Stimulated activated CD8-positive, alpha-beta memory T cell treated with anti-CD3 and anti-CD28 coated beads, Interleukin-4, amount 100 ng/mL, for 1 hour (primary cell): ENCODE measurements at places on chromosomes 13 and 19.

DNA sequence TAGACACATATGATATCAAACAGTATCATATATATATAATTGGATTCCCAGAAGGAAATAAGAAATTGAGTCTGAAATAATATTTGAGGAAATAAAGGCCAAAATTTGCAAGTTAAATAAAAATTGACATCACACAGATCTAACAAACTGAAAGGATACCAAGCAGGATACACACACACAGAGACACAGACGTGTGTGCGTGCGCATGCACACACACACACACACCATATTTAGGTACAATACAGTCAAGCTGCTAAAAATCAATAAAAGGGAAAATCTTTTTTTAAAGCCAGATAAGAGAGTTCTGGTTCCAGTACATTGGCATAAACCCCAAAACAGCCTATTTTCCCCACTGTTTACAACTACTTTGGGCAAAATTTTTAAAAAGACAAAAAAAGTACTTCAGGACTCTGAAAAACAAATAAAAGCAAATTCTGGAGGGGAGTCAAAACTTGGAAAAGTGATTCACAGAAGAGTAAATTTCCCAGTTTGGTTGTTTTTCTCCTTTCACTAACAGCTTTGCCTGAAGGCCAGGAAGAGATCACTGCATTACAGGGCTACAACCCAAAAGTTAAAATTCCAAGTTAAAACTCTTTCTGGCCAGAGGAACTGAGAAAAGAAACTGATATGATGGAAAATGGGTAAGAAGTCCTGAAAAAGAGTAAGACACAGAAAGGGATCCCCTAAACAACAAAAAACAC lies 16.2 kb downstream of the MYCBP2 start:
- no peak for DNase-seq

- DNase-seq = no peak
Observed at GRCh38 chr13:93254775-93255174, 28.2 kb downstream of the GPC6 start.

DNA sequence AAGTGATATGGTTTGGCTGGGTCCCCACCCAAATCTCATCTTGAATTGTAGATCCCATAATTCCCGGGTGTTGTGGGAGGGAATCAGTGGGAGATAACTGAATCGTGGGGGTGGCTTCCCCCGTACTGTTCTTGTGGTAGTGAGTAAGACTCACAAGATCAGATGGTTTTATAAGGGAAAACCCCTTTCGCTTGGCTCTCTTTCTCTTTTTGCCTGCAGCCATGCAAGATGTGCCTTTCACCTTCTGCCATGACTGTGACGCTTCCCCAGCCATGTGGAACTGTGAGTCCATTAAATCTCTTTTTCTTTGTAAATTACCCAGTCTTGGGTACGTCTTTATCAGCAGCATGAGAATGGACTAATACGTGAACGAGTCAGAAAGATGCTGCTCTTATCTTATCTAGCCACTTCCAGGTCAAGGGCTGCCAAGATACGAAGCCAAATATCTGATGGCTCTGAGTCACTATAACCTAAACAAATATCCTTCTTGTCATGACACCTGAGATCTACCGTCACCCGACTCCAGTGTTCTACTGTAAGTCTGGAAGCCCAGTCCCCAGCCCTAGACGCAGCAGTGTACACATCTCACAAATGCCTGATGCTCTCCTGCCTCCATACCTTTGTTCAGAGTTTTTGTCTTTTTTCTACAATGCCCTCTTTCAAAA lies 45.9 kb downstream of the SLC15A1 start:
- DNase-seq = no peak

GRCh38 chr19:17332677-17333581 lies 1.7 kb downstream of the ANO8 start:
- DNase-seq = no peak

GRCh38 chr13:46087481-46087880 lies 17.4 kb downstream of the CPB2 start:
- DNase-seq = no peak

DNA sequence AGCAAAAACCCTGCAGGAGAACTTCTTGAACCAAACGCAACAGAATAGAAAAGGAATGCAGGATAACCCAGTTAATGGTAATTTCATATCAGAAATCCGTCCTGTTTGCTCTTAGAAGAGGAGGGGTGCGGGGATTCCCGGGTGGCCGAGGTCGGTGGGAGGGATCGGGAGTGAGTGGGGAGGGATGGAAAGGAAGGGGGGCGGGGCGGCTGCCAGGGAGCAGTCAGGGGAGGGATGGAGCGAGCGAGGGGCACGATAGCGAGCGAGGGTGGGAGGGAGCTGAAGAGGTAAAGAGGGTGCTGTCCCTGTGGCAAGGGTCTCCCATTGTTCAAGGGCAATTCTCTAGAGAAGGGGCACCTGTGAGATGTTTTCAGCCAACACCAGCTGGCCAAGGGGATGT lies 26.5 kb downstream of the CD177 start:
- DNase-seq = no peak

DNA sequence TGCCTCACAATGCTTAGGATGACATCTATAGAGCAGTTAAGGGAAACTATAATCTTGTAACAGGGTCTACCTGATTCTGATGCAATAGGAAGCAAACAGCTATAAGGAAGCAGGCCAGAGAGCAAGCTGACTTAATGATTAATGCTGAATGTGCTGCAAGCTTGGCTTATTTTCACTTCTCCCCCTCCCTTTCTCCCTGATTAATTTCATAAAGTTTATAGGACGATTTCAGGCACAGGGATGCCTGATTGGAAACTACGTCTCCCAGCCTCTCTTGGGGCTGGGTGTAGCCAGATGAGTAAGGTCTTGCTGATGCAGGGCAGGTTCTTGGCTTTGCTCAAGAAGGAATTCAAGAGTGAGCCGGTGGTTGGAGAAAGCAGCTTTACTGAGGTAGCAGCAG lies 82.8 kb upstream of the MRI1 start:
- DNase-seq = no peak

DNA sequence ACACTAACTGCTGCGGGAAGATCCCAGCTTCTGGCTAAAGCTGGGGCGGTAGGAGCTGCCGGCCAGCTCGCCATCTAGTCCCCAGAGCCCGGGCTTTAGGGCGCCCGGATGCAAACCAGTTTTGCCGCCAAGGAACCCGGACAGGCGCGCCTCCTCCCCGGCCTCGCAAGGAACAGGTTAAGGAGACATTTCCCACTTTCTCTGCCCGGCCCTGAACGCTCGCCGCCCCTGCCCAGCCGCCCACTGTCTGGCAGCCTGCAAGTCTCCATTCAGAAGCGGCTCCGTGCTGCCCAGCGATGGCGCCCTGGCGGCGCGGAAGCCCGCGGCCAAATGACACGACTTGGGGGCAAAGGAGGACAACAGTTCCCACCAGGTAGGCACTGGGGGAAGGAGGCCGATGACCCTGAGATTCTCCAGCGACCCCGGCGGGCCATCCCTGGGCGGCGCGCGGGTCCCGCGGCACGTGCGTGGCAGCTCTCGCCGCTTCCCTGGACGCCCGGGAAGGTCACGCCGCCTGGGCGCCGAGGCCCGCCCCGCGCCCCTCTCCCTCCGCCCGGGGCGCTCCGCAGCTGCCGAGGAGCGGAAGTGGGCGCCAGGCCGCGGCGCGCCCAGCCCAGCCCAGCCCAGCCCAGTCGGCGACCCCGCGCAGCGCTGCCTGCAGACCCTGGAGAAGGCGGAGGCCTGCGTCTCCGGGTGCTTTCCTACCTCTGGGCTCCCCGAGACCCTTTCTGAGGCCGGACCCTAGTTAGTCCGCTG lies 42.2 kb upstream of the HNRNPA1L2 start:
- no peak for DNase-seq

GRCh38 chr13:100796463-100796862 lies 121.9 kb upstream of the TMTC4 start:
- DNase-seq = no peak

- DNase-seq = no peak
Observed at GRCh38 chr13:110697842-110698241, 8.1 kb downstream of the CARS2 start.

DNA sequence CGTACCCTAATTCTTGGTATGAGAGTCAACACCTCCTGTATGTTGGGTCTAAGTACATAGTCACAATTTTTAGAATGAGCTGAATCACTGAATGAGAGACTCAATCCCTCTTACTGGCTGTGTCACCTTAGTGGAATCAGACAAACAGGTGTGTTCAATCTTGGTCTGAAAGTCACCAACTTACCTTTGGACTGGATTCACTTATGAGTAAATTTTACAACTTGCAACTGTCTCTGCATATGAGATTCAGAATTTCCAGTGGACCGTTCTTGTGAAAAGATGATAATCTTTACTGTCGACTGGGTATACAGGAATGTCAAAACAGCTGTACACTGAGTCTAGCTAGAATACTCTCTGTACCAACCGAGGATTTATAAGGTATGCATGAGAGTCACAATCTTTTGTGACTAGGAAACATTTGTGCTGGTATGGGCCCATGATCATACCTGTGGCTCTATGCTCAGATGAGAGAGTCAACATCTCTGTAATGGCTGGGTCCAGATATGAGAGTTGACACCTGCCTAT lies 5.9 kb upstream of the ZNF91 start:
- DNase-seq = no peak

- DNase-seq = no peak
Observed at GRCh38 chr19:16035601-16036297, 40.5 kb upstream of the TPM4 start.

GRCh38 chr19:10010247-10010691 lies at the start of gene COL5A3:
Gene COL5A3, minus strand, starts transcription at chr19:10010504. Its CDS starts 119 bp downstream, at chr19:10010385.
- DNase-seq = no peak

DNA sequence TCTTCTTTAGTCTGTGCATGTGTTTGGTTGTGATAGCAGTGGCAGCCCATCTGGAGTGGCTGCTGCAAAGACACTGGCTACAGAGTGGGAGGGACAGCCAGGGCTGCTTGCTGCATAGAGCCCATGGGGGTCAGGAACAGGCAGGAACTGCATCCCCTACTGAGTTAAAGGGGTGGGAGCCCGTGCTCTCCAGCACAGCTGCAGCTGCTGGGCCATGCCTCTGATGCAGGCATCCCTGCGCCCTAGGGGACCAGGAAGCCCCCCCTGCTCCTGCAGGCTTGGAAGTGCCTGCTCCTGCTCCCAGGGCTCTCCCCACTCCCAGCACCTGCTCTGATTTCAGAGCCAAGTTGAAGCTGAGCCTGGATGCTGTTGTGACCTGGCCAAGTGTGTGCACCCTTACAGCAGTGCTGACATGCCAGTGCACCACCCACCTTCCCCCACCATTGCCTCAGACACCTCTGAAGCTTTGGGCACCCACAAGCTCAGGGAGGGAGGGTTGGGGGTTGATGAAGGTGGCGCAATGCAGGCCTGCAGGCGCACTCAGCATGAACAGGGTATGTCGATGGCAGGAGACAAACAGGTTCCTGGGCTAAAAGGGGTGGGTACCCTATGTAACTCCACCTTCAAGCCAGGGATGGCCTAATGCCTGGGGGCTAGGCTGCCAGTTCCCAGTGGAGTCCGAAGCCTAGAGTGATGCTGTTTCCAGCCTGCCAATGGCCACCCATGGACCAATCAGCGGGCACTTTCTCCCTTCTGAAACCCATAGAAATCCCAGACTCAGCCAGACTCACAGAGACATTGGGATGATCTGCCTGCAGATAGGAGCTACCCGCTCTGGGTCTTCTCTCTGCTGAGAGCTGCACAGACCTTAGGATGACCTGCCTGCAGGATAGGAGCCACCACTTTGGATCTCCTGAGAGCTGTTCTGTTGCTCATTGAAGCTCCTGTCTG lies 919.9 kb upstream of the MIR17HG start:
- no peak for DNase-seq

GRCh38 chr13:90792335-90792734 lies 555.2 kb upstream of the MIR17HG start:
- DNase-seq = no peak

DNA sequence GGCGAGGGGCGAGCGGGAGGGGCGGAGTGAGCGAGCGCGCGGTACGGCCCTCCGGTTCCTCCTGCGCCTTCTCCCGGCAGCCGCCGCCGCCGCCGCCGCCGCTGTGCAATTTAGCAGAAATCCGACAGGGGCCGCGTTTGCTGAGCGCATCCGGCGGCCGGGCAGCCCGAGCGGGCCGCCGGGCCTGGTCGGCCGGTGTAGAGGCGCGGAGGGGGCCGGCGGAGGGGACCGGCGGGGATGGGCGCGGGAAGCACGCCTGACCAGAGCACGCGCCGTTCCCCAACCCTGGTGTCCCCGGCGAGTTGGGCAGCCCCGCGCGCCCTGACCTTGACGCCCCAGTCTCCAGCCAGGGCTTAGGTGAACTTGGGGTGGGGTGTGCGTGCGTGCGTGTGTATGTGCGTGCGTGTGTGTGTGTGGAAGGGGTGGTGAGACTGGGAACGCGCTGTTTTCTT lies 144.5 kb upstream of the ZNF536 start:
- no peak for DNase-seq

DNA sequence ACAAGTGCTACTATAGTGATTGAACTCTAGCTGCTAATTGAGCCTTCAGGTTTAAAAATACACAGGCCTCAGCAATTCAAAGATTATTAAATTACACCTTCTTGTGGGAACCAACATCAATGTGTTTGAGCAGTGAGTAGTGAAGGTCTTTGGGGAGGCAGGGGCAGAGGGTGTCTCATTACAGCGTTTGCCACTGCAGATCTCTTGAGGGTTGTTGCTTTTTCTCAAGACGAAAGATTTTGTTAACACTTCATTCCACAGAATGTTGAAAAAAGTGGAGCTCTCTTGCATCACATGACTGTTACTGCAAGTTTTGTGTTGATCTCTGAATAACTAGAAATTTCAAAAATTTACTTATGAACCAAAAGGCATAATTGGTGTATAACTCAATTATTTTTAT lies 253.6 kb downstream of the ATP8A2 start:
- no peak for DNase-seq

GRCh38 chr13:93740334-93740733 lies 513.7 kb downstream of the GPC6 start:
- DNase-seq = no peak

- DNase-seq = no peak
Observed at GRCh38 chr19:55231391-55232285, 3.1 kb upstream of the TMEM86B start.

DNA sequence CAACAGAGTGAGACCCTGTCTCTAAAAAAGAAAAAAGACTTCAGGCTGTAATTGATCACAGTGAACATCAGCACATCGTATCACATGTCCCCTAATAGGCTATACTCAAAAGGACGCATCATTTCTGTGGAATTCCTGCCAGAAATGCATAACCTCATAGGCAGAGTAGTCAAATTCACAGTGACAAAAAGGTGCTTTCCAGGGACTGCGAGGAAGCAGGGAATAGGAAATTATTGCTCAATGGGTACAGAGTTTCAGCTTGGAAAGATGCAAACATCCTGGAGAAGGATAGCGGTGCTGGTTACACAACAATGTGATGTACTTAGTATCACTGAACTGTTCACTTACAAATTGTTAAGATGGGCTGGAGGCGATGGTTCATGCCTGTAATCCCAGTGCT lies 41.1 kb upstream of the MRI1 start:
- no peak for DNase-seq

DNA sequence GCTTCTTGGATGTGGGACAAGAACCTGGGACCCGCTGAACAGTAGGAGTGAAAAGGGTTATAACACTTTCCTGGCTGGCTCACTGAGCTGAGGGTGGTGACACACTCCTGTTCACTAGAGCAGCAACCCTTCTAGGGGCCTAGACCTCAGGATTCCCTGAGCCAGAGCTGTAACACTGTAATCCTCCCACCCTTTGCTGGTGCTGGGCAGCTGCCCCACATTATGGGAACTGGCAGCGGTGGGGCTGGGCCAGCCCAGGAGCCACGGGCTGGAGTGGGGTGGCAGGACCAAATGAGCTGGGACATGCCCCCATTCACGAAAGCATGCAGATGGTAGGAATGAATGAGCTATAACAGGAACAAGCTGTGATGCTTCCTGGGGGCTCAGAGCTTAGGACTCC lies 110.6 kb downstream of the B3GLCT start:
- DNase-seq = no peak

GRCh38 chr13:77196052-77196618 lies 130.8 kb downstream of the MYCBP2 start:
- no peak for DNase-seq
